Motor neuron (in vitro differentiated cells): ENCODE measurements at places on chromosomes 6 and 20. TPM values are rescaled to one million over a fixed set of nuclear protein-coding genes. Genes with fewer than 3 reads are reported as not detected.

Gene SEMG1
- total RNA-seq: not detected in 2 replicates

Gene TCF15
- total RNA-seq: 1.00 and 1.3 TPM in 2 replicates

GRCh38 chr20:46435146-46435545 lies 28.7 kb upstream of the ELMO2 start:
- ATAC-seq: no peak

DNA sequence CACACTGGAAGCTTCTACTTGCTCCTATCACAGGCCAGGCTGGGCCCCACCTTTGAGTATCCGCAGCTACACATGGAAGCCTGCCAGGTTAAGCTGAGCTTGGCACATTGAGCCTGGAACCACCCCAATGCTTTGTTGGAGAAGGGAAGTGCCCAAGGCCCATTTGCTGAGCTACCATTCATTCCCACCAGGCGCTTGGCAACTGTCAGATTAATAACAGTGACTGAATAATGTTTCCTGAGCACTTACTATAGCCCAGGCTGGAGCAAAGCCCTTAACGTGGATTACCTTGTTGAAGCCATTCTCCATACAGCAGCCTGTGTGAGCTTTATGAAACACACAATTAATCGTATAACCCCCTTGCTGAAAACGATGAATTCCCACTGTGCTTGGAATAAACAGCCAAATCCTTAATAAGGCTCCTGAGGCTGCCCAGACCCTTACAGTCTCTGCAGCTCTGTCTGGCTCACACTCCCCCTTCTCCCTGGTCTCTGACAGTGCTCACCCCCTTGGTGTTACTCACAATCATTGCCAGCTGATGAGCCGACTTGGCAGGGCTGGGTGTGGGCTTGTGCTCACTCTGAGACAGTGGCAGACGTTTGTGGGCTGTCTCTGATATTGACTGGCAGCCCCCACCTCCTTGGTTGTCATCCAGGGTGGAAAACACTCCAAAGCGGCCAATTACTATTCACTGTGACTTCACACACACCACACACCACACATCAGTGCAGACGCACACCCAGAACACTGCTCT lies 357.1 kb downstream of the MAFB start:
- ATAC-seq: peak; percentile 34

DNA sequence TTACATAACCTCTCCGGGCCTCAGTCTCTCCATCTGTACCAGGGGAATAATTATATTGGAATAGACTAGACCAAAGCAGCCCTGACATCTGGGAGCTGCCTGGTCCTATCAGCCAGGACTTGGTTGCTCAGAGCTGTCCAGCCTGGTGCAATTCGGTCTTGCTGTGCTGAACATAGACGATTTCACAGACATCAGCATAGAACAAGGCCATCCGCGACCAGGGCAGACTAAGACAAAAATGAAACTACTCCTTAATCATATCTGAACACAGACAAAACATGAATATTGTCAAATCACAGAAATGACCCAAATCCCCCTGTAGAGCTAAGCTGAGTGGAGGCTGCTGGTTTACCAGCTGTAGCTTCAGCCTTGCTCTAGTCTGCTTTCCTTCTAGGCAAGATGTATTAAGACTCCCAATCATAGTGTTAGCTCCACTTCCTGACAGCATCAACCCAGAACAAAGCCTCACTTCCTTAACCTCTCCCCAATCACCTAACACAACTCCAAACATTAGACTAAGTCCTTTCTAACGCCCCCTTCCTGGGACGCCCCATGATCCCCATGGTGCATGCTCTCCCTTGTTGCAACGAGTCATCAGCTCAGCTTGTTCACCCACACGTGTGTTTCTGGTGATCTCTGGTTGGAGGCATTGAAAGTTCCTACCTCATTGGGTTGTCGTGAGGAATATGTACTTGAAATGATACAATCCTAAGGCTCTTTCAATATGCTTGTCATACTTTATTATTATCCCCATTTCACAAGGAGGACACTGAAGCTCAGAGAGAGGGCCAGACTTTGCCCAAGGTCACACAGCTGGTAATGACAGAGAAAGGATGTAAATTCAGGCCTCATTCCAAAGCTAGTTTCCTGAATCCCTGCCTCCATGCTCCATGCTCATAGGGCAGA lies 3.5 kb upstream of the MAPK13 start:
- ATAC-seq: no peak

- ATAC-seq: no peak
Measured at GRCh38 chr6:157450931-157451742, 70.1 kb downstream of the ZDHHC14 start.

- peak; percentile 43 for ATAC-seq
Measured at GRCh38 chr6:170296746-170297575, 6.1 kb upstream of the DLL1 start.

DNA sequence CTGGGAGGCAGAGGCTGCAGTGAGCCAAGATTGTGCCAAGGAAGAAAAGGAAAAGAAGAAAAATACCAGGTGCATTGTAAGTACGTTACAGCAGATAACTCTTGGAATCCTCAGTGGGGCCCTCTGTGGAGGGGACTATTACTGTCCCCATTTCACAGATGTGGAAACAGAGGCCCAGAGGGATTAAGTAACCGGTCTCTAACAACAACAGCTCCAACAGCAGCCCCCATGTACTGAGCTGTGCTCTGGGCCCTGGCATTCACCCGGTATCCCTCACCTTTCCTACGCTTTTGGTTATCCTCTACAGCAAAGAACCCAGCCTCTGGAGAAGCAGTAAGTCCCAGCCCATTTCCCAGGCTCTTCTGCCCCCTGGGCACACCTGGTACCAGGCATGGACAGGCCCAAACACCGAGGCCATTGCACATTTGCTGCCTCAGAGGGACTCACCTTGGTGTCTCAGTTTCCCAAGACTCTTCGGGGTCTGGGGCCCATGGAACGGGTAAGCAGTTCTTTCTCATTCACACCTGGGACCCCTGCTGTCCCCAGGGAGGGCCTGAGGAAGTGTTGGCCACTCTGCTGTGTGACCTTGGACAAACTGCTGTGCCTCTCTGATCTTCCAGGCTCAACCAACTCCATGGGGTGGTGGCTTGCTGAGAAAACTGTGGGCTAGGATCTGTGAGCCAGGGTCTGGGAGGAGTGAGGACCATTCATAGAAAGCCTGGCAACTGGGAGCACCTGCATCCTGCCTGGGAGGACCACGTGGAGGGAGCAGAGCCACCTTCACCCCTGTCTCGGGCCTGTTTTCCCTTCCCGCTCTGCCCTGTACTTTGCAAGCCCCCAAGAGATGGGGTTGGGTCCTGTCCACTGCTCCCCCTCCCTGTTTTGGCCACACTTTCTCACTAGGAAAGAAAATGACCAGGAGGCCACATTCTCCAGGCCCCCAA lies 59.9 kb downstream of the SNAI1 start:
- no peak for ATAC-seq

DNA sequence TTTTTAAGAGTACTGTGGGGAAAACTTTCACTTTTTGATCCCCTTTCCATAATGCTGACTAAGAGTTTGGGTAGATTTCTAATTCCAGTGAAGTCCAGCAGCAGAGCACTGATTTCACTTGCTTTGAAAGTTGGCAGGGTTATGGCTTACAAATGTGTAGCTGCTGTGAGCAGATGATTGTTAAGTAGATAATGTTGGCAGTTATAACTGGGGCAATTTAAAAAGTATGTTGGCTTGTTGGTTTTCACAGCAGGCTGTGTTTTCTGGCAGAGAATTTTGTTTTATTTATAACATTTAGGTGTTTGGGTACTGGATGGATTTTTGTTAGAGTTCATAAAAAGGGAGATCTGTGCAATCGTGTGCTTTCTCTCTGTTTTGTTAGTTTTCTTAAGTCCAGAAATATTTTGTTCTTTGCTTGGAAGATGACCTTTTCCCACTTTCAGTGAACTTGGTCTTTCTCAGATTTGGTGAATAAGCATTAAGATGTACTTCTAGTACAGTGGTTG lies 31.4 kb downstream of the AFDN start:
- peak; percentile 14 for ATAC-seq
